Neural progenitor cell (in vitro differentiated cells): ENCODE measurements at places on chromosomes 1 and 21.

- no peak for DNase-seq
Measured at GRCh38 chr1:153506831-153507413, 28.9 kb downstream of the S100A6 start.

DNA sequence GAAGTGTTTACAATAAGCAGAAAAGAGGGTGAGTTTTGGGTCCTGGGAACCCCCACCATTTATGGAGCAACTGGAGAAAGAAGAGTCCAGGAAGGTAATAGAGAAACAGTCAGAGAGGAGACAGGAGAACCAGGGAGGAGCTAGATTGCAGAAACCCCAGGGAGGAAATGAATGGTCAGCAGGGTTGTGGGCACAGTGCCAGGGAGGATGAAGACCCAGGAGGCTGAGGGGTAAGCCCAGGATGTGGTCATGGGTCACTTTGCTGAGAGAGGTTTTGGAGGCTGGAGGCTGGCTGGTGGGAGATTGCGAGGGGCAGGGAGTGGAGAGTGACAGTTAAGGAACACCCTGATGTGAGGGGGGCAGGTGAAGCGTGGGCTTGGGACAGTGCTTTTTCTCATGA is 169.9 kb upstream of the CSF3R start:
- no peak for DNase-seq

GRCh38 chr1:177190308-177190970 is 19.7 kb downstream of the BRINP2 start:
- no peak for DNase-seq

- DNase-seq = no peak
Measured at GRCh38 chr1:10824821-10825540, 28.5 kb upstream of the CASZ1 start.

DNA sequence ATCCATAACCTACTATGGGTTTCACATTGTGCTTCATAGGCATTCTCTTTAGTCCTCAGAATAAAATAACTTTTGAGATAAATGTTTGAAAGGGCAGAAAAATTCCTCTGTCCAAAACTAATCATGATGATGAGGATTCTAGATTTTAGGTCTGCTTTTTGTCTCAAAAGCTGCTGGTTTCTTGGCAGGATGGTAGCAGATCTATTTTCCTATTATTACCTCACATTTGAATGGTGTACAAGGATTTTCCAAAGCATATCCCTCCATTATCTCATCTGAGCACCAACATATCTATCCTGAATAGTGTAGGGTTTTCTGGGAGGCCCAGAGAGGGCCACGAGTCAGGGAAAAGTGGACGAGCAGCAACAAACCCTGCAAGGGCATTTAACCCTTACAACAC is 201.9 kb downstream of the PLPP3 start:
- no peak for DNase-seq

DNA sequence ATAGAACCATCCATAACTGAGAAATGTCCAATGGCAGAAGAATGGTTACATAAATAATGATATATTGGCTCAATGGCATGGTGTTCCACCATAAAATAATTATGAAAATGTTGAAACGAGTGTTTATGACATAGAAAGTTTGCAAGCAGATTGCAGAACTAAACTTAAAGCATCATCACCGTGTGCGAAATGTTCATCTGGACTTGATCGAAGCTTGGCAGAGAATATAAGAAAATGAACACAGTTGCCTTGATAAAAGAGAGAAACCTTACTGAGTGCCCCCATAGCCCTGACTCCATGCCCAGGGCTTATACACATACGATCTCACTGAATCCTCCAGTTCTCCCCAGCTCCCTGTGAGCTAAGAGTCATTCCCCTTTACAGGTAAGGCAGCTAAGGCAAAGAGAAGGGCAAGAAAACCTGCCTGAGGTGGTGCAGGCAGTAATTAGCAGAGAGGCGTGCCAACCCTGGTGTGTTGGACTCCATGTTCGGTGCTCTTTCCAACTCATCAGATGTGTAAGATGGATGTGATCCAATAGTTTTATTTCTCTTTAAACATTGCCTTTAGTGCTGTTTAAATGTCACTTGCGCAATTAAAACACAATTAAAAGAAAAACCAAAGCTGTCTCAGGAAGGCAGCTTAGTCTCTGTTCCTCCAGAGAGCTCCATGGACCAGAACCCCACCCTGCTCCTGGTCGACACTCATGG is 21.8 kb upstream of the SPOCD1 start:
- no peak for DNase-seq

DNA sequence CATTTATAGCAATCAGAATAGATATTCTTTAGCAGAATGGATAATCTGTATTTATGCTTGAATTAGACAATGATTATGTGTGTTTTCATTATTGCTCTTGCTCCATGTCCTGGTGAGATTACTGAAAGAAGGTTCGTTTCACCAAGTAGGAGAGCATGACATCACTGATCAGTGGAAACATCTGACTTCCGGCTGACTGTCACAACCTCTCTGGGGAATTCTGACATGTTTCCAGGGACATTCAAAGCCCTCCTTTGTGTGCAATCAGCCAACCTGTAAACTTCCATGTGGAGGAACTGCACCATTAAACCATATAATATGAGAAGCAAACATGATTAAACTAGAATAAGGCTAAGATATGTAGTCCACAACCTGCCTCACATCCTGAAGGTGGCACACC is 424.8 kb upstream of the ADGRL4 start:
- no peak for DNase-seq

- DNase-seq = peak; percentile 93
Measured at GRCh38 chr1:34859446-34860200, at the start of gene SMIM12. SMIM12 (minus strand) TSS chr1:34859749; CDS start chr1:34855977, 3,772 bp downstream.

- peak; percentile 75 for DNase-seq
Measured at GRCh38 chr1:1004780-1005697, 5.1 kb upstream of the HES4 start.

DNA sequence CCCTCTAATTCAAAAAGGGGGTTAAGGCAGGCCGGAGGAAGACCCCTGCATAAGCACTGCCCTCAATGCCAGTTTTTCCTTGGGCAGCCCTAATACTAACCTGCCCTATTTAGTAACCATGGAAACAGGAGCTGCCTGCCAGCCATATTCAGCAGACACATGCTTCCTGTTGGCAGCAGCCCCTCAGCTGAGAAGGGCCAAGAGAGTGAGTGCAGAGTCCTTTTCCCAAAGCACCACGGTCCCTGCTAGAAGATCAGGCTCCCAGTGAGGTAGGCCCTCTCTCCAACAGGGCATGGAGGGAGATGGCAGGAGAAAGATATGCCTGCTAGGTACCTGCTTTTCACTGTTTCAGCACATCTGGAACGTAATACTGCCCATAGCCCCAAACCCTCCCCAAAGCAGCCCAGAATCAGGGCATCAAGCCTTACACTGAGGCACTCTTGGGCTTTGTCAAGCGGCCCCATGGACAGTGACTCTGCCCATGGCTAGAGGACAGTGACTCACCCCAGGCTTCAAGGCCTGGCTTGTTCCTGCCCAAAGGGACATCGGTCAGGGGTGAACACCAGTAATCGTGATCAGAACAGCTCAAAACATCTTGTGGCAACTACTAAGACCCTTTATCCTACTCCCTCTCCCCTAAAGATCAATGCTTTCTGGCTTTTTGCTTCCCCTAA is 64.5 kb downstream of the BCAR3 start:
- no peak for DNase-seq

GRCh38 chr1:91383456-91383855 is 21.2 kb downstream of the HFM1 start:
- no peak for DNase-seq

DNA sequence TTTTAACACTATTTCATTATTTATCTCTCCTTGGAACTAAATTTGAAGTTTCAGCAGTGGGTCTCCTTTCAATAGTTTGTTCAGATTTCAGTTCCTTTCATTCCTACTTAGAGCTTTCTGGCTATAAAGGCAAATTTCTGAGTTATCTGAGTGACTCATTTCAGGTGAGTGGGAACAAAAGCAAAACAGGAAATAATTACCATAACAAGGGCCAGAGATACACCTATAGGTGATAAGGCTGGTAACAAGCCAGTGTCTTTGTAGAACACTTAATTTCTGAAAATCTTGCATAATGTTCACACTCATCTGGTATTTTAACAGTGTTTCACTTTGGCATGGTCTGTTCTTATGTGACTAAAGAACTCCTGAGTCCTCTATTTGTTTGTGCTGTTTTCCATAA is 64.5 kb upstream of the PRRC2C start:
- no peak for DNase-seq
